Muscle of back (tissue), 13 donors: ENCODE measurements at places on chromosomes 16 and 17. TPM values are rescaled to one million over a fixed set of nuclear protein-coding genes. Genes with fewer than 3 reads are reported as not detected.

HS3ST3A1 gene
- polyA plus RNA-seq = 0.79 TPM

GRCh38 chr16:88368994-88369393 is 13.8 kb upstream of the ZNF469 start:
- no peak for DNase-seq

GRCh38 chr16:31072540-31073141 is 1.4 kb downstream of the ZNF668 start:
- no peak for DNase-seq

GRCh38 chr17:56777859-56778258 is 55.9 kb downstream of the C17orf67 start:
- DNase-seq = no peak

DNA sequence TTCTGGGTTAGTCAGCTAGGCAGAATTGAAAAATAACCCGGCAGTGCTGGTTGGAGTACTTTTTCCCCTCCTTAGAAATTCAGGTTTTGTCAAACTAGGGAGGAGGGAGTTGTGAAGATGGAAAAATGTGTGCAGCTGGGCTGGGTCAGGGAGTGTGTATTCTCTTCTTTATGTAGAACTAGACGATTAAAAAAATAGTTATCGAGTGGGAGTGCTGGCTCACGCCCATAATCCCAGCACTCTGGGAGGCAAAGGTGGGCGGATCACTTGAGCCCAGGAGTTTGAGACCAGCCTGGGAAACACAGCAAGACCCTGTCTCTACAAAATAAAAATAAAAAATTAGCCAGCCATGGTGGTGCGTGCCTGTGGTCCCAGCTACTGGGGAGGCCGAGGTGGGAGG is 106.4 kb downstream of the GNAO1 start:
- DNase-seq = no peak

SPOP gene
- polyA plus RNA-seq = 51.0 TPM

FBXO39 gene
- polyA plus RNA-seq = 0.13 TPM

- no peak for DNase-seq
These were observed 31.8 kb downstream of the PRMT7 start for GRCh38 chr16:68342620-68343019.

- DNase-seq = no peak
These were observed 1.8 kb upstream of the PLSCR3 start for GRCh38 chr17:7396147-7396546.

DNA sequence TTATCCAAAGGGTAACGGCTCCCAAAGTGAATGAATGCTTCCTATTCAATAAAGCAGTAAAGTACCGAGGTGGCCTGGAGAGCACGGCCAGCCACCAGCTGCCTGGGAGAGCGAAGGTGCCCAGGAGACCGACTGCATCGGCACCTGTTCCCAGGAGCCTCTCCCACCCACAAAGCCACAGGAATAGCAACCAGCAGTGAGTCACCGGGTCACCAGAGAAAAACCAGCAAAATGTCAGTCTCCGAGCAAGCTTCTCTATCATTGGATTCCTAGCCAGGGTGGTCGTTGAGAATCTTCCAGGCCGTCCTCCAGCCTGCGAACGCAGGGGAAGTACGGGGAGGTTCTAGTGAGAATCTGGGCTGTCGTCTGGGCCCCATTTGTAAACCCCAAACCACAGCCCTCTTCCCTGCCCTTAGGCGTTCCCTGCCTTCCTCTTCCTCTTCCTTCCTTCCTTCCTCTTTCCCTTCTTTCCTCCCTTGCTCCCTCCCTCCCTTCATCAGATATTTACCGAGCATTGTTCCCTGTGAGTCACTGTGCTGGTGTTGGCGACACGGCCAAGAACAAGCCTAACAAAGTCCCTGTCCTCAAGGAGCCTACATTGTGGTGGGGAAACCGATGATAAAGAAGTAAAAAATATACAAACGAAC is 114.6 kb downstream of the SLC39A11 start:
- no peak for DNase-seq

PIK3R5 gene
- polyA plus RNA-seq = 1.9 TPM

DNA sequence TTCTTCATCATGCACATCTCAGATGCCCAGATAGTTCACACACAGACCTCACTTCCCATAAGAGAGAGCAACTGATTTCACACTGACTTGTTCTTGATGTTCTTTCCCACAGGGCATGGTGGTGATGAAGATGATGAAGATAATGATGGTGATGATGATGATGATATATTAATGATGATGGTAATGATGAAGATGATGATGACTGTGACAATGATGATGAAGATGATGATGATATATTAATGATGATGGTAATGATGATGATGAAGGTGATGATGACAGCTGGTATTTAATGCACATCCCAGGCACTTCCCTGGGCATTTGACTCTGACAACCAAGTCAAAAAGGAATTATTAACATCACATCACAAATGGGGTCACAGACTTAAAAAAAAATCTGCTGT is 225.2 kb downstream of the MAF start:
- no peak for DNase-seq

DNA sequence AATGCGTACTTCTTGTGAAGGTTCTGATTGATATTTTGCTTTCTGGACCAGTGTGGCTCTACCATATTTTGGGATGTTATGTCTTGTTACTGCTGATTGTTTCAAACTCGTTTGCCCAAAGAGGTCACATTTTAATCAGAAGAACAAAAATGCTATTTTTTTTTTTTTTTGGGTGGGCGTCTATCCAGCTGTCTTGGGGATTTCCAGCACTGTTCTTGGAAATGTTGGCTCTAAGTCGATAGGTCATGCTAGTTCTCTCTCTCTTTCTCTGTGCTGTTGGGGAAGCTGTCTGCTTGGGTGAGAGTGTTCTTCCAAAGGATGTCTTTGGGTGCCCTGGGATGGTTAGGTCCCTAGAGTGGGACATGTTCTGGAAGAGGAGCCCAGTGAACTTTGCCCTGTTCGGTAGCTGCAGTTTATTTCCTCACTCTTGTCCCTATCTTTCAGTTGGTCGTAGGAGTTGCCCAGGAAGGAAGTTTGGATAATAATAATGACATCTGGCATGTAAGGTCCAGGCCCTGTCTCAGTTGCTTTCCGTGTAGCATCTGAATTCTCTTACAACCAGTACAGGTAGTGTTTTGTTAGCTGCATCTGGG is 2.9 kb downstream of the IRF8 start:
- DNase-seq = no peak

RAI1 gene
- polyA plus RNA-seq = 17.2 TPM

DNA sequence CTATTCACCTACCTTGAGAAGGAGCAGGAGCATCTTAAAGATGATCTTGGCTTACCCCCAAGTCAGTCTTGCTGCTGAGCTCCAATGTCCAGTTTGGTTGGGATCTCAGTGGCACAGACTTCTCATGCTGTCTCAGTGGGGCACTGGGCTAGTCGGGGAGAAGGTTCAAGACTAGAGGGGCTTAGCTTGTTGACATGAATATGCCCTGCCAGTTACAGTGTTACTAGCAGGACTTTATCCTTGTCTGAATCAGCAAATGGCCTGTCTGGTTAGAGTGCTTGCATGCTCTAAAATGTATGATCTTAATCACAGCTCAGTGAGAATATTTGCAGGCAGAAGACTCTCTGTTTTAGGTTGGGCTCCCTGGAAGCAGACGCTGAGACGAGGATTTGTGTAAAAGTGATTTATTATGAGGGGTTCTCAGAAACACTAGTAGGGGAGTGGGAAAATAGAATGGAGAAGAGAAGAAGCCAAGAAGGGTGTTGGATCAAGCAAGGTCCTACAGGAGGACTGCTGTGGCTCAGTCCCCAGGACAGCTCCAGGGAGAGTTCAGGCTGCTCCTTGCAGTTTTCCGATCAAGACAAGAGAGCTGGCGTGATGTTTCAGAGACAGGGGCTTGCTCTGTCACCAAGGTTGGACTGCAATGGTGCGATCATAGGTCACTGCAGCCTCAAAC is 150.4 kb upstream of the HS3ST2 start:
- DNase-seq = no peak

SLC4A1 gene
- polyA plus RNA-seq = 11.2 TPM

GRCh38 chr17:57496382-57496781 is 240.1 kb downstream of the MSI2 start:
- DNase-seq = no peak

RPS2 gene
- 3,003 TPM for polyA plus RNA-seq

- DNase-seq = no peak
These were observed 60.6 kb downstream of the XPO6 start for GRCh38 chr16:28151180-28151579.

DNA sequence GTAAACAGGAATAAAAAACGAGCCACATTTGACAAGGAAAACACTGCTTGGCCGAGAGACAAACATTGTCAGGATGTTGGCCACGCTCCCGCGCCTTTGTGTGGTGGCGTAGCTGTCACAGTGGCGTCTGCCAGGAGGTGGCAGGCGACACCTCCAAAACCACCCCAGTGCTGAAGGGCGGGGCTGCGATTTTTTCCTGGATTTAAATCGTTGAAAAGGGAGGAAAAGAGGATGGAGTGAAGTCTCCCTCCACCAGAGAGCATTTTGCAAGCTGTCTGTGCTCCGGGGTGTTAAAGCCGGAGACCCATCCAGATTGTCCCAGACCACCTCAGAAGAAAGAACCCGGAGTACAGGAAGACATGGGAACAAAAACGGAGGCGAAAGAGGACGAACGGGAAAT is 12.7 kb downstream of the MRM3 start:
- DNase-seq = peak; percentile 94

RHOT2 gene
- polyA plus RNA-seq = 56.8 TPM

- peak; percentile 51 for DNase-seq
These were observed at the start of gene ORAI3 for GRCh38 chr16:30948667-30949649. Gene ORAI3, plus strand, starts transcription at chr16:30949068. Its CDS starts 222 bp downstream, at chr16:30949290.

ZNF23 gene
- polyA plus RNA-seq = 12.2 TPM

DNA sequence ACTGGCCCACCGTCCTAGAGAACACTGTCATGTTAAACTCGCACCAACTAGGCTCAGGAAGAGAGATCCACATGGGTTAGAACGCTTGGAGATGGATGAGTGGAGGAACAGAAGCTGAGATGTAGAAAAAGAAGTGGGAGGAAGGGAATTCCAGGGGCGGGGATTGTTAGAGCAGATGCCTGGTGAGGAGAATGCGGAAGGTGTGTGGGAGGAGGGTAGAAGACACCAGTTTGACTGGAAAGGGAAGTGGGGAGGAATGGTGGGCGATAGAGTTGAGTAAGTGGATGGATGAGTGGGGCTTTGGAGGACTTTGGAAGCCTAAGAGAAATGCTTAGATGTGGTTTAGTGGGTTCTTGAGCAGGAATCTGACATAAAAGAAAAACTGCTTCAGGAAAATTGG is 37.4 kb downstream of the DHX38 start:
- DNase-seq = no peak

GRCh38 chr16:84360748-84361147 is 7.6 kb upstream of the ATP2C2 start:
- DNase-seq = no peak

RECQL5 gene
- polyA plus RNA-seq = 12.6 TPM

DNA sequence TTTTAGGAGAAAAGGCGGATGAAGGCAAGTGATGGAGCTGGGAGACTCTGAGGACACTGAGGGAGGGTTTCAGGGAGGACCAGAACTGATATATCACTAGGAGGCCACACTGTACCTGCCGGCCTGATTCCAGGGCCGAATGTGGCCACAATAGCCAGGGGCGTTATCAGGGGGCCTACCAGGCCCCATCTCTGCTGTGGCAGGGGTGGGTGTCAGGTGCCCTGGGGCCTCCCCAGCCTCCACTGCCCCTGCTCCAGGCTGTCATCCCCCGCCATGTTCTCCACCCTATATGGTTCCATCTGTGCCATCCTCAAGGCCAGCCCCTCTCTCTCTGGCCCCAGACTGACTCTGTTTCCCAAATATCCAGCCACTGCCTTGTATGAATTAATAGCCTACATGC is 246.5 kb downstream of the GSG1L start:
- no peak for DNase-seq

WFIKKN2 gene
- polyA plus RNA-seq = 2.0 TPM

- DNase-seq = no peak
These were observed 167.2 kb downstream of the MSI2 start for GRCh38 chr17:57423541-57423940.

- no peak for DNase-seq
These were observed at the start of gene ALOX12 for GRCh38 chr17:6995500-6996255. Gene ALOX12, plus strand, starts transcription at chr17:6996049. Its CDS starts 69 bp downstream, at chr17:6996118.

DNA sequence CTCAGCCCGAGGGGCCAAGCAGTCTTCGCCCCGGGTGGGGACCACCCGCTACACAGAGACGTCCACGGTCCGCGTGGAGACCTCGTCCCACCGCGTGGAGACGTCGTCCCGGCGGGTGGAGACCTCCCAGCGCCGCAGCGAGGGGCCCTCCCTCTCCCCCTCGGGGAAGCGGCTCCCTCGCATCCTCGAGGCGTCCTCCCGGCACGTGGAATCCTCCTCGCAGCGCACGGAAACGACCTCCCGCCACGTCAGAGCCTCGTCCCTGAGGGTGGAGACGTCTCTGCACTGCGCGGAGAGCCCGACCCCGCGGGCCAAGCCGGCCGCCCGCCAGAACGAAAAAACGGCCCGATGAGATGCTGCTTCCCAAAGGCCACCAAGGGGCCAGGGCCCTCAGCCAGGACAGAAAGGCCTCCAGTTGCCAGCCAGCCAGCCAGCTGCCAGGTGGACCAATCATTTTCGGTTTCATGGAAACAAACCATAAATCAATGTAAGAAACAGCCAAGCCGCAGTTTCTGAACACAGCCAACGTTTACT is 424 bp downstream of the C17orf100 start:
- peak; percentile 25 for DNase-seq

DNA sequence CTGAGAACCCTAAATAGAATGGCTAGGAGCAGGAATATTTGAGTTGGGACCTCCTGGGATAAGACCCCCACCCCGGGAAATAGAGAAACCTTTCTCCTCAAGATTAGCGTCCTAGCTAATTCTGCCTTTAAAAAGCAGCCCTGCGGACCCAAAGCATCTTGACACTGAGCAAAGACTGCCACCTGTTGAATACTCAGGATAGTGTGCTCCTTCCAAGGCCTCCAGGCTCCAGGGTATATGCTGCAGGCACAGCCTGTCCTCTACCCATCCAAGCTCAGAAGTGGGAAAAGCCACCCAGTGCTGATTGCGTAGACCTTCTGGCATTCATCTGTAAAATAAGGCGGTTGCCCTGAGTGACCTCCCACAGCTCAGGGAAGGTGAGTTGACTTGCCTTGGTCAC is 456.2 kb upstream of the DYNLRB2 start:
- DNase-seq = peak; percentile 73

GRCh38 chr16:67342616-67343015 is 16.0 kb downstream of the LRRC36 start:
- DNase-seq = no peak

- DNase-seq = no peak
These were observed 721 bp upstream of the BEAN1 start for GRCh38 chr16:66426112-66427035.

DNA sequence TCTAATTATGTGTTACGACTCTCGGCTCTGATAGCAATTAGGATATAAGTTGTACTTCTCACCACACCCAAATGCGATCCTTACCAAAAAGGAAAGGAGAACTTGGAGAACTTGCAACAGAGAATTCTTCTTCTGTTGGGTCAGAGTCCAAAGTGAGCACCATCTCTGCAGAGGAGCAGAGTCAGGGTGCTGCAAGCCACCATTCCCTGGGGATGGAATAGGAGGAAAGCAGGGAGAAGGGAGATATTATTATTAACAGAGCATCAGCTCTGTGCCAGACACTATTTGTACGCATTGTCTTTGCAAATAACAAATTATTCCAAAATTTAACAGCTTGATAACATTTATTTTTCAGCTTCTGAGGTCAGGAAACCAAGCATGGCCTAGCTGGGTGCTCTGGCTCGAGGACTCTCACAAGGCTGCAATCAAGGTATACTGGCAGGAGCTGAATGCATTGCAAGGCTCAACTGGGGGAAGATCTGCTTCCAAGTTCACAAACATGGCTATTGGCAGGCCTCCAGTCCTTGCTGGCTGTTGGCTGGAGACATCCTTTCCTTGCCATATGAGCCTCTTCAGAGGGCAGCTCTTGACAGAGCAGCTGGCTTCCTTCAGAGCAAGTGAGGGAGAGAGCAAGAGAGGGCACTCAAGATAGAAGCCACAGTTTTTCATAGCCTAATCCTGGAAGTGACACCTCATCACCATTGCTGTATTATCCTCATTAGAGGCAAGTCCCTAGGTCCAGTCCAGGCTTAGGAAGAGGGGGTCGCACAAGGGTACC is 296.2 kb upstream of the CDH5 start:
- DNase-seq = no peak
